H1 (cell line): ENCODE measurements at places on chromosomes 7 and 10. TPM values are rescaled to one million over a fixed set of nuclear protein-coding genes. Genes with fewer than 3 reads are reported as not detected.

- no peak for DNase-seq
These were observed 57.4 kb downstream of the GPR158 start for GRCh38 chr10:25232204-25232603.

DNA sequence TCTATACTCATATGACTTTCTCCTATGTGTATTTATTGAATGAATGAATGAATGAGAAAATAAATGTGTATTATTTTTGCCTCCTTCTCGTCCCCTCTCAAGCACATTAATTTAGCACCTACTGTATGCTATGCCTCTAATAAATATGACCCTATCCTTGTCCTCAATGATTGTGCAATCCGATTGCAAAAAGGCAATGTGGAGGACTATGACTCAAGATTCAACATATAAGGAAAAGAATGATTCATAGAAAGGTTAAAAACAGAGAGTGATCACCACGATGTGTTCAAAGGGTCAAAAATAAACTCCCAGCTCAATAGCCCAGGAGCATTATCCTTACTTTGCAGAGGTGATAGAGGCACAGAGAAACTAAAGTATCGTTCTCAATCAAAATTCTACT is 322.8 kb upstream of the SORCS1 start:
- DNase-seq = no peak

- DNase-seq = no peak
These were observed 87.4 kb upstream of the PIP4K2A start for GRCh38 chr10:22801785-22802184.

GRCh38 chr7:106339513-106340246 is 54.9 kb upstream of the NAMPT start:
- DNase-seq = no peak

- no peak for DNase-seq
These were observed 32.2 kb downstream of the MAD1L1 start for GRCh38 chr7:2200584-2200980.

DNA sequence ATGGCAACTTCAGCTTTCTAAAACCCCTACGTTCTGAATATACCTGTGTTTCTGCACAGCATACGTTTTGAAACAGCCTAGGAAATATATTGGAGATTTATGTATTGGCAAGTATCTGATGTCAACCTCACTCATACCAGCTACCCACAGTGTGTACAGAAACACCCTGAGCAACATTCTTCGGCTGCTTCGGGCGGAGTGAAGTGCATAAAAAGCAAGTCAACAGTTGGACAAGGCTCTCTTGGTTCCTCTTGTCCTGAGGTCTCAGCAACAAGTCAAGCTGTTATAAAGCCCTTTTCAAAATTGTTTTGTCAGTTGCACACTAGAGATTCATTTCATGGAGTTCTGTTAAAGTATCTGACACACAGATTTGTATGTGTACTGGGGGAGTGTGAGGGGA is 40.0 kb upstream of the PAPSS2 start:
- DNase-seq = no peak

- DNase-seq = no peak
These were observed 652 bp downstream of the HMX2 start for GRCh38 chr10:123148414-123149161.

DNA sequence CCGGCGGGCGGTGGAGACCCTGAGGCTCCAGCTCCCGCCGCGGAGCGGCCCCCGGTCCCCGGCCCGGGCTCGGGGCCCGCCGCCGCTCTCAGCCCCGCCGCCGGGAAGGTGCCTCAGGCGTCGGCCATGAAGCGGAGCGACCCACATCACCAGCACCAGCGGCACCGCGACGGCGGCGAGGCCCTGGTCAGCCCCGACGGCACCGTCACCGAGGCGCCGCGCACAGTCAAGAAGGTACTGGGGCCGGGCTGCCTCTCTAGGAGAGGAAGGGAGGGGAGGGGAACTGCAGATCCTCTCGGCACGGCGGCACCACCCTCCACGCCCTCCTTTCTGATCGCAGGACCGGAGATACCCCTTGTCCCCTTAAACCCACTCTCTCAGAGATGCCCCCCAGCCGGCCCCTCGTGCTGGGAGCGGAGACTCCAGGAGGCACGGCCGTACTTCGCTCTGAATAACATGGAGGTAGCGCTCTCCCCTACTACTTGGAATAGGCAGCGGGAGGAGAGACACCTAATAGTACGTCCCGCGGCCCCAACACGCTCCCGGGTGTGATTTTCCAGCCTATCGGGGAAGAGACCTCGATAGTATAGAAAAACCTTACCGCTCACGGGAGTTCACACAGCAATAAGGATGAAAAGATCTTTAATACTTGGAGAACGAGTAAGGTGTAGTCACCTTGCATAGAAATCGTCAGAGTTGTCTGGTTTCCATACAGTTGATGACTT is 538 bp downstream of the AHCYL2 start:
- DNase-seq = peak; percentile 77

GRCh38 chr10:63711361-63711760 is 190.2 kb downstream of the REEP3 start:
- no peak for DNase-seq

DNA sequence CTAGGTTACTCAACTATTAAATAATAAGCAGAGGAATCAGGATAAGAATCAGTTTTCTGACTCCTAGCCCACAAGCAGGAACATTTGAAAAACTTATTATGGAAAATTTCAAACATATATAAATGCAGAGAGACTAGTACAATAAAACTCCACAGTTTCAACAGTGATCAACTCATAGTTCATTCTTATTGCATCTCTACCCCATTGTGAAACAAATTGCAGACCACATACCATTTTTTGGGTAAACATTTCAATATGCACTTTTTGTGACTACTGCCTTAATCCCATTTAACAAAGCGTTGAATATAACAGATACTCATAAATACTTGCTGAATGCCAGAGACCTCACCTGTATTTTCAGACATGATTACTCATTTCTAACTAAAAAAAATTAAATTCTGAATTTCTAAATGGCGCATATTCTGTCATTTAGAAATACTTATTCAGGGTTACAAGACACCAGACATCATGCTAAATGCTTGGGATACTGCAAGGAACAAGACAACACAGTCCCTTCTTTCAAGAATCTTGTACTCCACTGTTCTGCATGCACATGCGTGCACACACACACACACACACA is 11.4 kb downstream of the CDK6 start:
- no peak for DNase-seq

- no peak for DNase-seq
These were observed 598.8 kb downstream of the SUGCT start for GRCh38 chr7:40733578-40733977.

DNA sequence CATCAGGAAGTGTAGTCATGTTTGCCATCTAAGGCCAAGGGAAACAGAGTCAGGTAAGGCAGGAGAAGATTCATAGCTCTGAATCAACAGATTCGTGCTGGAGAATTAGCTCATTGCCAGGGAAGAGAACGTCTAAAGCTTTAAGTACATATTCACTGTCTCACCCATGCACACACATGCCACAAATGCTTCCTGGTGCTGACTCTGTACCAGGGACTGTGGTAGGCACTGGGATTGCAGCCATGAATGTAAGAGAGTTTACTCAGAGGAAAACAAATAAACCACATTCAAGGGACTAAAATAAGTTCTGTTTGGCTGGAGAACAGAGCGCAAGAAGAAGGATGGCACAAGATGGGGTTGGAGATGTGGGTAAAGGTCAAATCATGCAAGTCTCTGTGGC is 89.8 kb upstream of the HPS1 start:
- DNase-seq = no peak

- DNase-seq = no peak
These were observed 674.4 kb downstream of the PHTF2 start for GRCh38 chr7:78473021-78473420.

DNA sequence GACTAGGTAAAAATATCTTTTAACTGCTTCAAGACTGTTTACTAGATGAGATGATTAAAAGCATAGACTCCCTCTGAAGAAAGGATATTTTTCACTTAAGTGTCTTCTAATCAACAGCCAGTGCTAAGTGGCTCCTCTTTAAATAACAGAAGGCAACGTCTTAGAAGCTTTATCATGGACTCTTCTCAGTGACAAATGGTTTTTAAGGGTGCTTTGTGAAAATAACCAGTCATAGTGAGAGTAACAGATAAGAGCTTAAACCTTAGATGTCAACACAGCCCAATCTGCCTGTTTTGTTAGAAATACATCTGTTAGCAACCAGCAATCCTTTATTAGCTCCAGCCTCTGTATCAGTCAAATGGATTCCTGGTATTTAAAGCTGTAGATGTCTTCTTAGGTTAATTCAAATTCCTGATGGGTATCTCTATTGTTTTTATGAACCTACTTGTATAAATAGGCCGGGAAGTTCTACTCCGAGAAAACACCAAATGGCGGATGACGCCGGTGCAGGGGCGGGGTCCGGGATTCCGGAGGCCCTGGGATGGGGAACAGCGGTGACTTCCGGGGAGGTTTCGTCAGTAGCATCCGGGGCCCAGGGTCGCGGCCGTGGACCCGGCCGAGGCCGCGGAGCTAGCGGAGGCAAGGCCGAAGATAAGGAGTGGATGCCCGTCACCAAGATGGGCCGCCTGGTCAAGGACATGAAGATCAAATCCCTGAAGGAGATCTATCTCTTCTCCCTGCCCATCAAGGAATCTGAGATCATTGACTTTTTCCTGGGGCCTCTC is 285.4 kb downstream of the GPR37 start:
- DNase-seq = no peak

GRCh38 chr7:67301667-67302066 is 305.0 kb downstream of the TYW1 start:
- DNase-seq = no peak

- DNase-seq = no peak
These were observed 289.9 kb upstream of the SP8 start for GRCh38 chr7:21076574-21076973.

DNA sequence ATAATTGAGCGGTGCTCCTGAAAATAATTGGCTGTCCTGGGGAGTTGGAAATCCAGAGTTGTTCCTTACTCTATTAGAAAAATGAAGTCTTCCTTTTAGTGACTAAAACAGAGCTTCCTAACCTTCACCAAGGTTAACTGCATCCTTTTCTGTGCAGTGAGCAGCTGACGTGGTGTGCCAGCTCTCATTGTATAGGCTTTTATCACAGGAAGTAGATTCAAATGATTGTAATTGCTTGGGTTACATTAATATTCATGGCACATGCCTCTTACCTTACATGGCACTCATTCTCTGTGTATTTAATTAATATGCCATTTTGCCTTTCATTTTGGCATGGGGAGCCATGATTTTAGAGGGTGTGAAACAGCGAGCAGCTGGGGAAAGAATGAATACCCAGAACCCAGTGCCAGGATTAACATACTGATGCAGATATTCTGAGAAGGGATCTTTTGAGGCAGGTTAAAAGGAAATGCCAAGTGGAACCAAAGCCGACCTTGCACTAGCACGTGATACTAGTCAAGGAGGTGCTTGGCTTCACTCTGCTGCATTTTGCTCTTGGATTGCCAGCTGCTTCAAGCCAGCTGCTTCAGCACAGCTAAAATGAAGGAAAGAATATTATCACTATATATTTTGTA is 115.3 kb downstream of the ST7 start:
- no peak for DNase-seq

- DNase-seq = no peak
These were observed 225.6 kb downstream of the AHR start for GRCh38 chr7:17523813-17524739.

DNA sequence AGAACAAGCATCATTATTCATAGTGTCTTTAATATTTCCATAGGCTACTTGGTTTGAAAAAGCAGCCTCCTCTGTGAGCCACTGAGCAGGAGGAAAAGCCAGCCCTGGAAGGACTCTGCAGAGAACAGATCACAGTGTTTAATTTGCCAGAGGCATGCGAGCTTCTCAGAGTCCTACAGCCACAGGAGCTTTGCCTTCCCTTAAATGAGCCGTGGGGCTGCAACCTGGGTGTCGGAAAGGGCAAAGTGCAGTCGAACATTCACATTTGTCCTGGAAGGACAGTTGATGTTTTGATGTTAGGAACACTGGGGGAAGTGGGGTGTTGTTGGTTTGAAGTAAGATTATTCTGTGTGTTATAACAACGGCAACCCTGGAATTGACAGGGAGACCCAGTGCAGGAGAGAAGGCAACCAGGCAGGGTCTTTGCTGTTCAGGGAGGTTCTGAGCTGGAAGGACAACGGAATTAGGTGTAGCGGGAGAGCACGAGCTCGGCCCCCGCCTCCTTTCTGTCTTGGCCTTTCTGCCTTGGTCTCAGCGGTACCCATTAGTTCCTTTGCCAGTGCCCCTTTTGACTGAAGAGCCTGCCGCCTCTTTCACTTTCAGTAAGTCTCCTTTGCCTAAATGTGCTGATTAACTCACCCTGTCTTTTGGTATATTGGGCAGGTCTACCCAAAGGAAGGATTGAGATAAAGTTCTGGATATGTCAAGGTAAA is 192.3 kb upstream of the PITRM1 start:
- DNase-seq = no peak

GRCh38 chr7:157693521-157694375 is 356.9 kb downstream of the DNAJB6 start:
- DNase-seq = peak; percentile 79

DNA sequence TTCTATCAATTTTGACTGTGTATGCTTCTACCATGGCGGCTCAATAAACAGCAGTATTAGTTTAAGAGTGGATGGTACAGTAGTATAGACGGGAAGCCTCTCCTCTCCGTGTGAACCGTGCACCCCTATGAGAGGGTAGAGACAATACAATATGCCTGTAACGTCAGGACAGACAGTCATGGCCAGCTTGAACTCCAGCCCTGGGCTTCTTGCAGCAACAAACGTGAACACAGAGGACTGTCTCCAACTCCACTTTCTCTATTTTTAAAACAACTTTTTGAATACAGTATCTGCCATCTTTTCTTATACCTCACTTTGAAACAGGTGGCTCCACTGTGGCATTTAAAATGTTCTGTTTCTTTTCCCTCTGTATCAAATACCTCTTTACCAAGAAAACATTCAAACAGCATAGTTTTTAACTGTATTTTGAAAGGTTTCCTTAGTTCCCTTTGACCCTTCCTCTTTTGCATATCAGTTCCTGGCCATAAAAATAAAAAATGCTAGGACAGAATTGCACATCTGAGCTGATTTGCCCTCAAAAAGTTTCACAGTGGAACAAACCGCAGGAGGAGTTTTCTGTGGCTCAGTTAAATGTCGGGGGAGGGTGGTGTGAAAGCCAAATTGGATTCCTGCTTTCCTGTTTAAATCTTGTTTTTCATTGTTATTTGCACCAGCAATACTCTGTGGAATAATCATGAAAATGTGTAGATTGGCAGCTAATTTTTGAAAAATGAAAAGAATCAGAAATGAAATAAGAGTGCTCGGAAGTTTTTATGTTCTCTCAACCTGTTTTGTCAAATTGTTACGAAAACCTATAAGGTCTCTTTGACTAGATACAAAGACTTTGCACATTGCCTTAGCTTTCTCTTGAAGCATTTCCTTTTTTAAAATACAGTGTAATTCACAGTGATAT is 8.0 kb downstream of the IKZF1 start:
- DNase-seq = no peak

Gene FAM131B
- polyA plus RNA-seq = 23.1 and 28.8 TPM in 2 replicates

Gene CALHM1
- 0.29 and 0.49 TPM in 2 replicates for polyA plus RNA-seq

Gene ELOVL3
- polyA plus RNA-seq = 0.19 and 0.27 TPM in 2 replicates

Gene ATRNL1
- polyA plus RNA-seq = 2.9 and 5.1 TPM in 2 replicates

Gene UCN3
- not detected in 2 replicates for polyA plus RNA-seq

Gene ATE1
- 6.1 and 8.8 TPM in 2 replicates for polyA plus RNA-seq

Gene SHOC2
- 4.3 and 7.6 TPM in 2 replicates for polyA plus RNA-seq

Gene LIPK
- not detected in 2 replicates for polyA plus RNA-seq

Gene MBLAC1
- 1.00 and 1.2 TPM in 2 replicates for polyA plus RNA-seq

Gene EEPD1
- polyA plus RNA-seq = 3.1 and 5.5 TPM in 2 replicates

Gene SPDYE6
- polyA plus RNA-seq = not detected in 2 replicates
